ENCODE measurements at places on chromosomes 2 and 18.

GRCh38 chr2:135960656-135961551 is 24.5 kb downstream of the DARS1 start:
- DNase-seq: no peak

- DNase-seq: no peak
These were observed 70.8 kb upstream of the FSHR start for GRCh38 chr2:49225126-49225525.

DNA sequence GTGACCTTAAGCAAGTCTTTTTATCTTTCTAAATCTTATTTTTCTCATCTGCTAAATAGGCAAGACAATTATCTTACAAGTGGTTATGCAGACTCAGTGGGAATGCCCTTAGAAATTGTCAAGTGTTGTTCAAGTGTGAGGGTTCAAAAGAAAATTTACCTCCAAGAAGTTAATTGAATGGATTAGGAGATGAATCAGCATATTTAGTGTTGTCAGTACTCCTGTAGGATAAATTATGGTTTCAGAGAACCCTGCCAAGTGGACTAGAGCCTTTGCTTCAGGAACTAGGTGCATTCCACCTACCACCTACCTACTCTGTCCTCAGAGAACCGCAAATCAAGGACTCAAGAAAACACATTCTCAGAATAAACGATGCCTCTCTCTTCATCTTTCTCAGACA is 69.8 kb upstream of the KCTD1 start:
- no peak for DNase-seq

- no peak for DNase-seq
These were observed 35.7 kb downstream of the ACVR1C start for GRCh38 chr2:157592948-157593347.

DNA sequence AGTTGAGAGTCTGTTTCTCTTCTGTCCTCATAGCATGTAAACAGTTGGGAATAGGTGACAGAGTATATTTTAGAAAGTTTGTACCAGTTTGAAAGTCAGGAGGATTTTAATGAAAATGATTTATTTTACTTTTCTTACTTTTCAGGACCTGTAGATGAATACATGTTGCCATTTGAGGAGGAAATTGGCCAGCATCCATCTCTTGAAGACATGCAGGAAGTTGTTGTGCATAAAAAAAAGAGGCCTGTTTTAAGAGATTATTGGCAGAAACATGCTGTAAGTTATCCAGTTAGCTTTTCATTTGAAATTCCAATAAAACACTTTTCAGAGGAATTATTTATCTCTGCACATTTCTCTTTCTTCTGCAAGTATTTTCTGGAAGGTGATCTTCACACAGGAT is 81.1 kb downstream of the ACVR2A start:
- DNase-seq: no peak

DNA sequence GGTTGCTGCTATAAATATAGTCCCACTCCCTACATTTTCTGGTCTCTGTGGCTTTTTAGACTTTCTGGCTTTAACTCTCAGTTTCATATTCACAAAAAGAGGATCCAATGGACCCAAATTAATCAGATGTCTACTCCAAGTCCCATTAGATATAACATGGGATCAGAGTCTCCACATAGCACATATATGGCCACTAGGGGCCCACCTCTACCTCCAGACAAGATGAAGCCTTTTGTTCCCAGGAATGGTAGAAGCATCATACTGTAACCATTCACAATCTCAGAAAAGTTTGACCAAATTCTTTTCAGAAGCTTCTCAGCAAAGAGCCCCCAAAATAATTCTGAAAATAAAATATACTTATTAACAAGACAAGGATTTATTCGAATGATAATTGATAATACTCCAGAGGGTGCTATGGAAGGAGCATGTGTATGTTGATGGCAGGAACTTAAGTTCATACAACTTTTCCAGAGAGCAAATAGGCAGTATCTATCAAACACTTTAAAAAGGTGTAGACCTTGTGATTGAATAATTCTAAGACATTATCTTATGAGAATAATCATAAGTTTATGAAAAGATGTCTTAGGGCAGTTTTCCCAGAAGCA is 382.3 kb upstream of the CRIM1 start:
- no peak for DNase-seq

GRCh38 chr2:27715318-27716210 is 51.9 kb downstream of the SLC4A1AP start:
- DNase-seq: no peak

GRCh38 chr2:198762441-198762840 is 695.3 kb downstream of the SATB2 start:
- DNase-seq: no peak

DNA sequence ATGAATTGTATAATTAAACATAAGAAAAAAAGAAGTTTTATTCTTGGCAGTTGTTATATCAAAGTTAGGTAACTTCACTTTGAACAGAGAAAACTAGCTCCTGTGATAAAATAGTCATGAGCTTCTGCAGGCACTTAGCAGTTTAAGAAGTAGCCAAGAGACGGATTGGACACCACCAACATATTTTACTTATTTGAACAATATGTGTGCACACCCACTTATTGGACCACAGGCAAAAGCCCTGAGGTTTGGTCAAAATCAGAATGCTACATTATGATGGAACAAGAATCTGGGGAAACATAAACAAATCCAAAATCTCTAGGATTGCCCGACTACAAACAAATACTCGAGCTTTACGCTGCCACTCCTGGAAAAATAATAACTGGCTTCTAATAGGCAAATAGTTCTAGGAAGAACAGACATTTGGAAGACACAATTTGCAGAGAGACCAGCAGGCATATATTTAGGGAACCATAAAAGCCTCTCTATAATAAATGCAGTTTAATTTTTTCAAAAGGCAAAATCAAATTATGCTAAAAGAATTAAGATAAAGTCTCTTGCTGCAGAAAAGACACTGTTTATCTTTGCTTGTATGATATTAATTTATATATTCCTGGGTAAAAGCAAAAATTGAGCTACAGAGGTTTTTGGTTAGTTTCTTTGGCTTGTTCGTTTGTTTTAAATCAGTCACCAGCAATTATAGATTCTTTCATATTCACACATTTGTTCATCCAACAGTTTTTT is 117.9 kb downstream of the CDC42EP3 start:
- no peak for DNase-seq

- DNase-seq: no peak
These were observed 38.0 kb upstream of the SMCHD1 start for GRCh38 chr18:2617401-2617998.

GRCh38 chr2:64201151-64201550 is 56.9 kb upstream of the PELI1 start:
- DNase-seq: no peak

DNA sequence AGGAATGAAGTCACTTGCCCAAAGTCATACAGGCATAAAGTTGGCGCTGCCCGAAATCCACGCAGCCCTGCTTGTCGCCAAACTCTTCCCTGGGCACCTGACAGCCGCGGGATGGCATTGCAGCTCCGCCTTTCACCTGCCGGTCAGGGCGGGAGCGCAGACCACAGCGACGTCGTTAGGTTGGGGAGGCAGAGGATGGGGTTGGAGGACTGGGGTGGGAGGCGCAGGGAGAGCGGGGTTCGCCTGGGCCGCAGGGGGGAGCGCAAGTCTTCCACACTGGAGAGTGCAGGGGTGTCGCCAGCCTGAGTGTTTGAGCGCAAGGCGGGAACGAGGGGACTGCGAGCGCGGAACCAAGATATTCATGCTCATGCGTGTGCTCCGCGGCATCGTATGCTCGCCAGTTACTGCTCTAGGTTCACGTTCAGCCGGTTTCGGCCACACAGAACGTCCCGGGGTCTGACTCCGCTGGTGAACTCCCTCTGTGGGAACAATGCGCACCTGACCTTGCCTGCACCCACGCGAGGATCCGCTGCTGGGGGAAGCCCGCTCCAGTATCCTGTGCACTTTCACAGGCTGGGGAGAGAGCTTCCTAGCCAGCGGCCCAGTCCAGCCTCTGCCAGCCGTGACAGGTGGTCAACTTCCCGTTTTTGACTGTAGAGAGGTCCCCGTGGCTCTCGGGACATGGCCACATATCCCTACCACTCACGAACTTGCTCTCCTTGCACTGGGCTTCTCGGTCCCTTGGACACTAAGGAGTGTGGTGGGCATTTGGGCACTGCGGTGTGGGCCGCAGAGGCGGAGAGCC is 767 bp upstream of the NPPC start:
- no peak for DNase-seq

GRCh38 chr2:70482401-70482800 is 71.2 kb downstream of the TGFA start:
- no peak for DNase-seq

DNA sequence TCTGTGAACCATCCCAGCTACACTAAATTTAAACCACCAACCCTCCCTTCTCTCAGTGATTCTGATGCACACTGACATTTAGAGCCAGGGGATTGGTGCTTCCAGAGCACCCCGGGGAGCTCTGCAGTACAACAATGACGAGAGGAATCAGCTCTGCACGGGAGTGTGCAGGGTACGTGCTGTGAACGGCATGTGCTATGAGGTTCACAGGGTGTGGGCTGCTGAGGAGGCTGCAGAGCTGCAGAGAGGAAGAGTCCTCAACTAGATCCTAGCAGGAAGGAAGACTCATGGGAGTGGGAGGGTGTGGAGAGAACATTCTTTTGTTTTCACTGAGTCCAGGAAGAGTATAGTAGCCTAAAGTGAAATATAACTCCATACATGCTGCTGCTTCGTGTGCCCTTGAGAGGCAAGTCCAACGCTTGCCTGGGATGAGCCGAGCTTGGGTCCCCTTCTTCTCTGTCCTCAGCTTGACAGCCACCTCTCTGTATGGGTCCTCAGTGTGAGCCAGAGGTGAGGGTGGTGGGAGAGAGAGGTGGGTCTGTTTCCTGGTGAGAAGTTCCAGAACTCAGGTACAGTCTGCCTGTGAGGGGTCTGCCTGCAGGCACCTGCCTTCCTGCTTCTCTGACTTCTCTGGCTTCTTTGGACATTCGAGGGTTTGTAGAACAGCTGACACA is 118.8 kb downstream of the CTIF start:
- DNase-seq: no peak

DNA sequence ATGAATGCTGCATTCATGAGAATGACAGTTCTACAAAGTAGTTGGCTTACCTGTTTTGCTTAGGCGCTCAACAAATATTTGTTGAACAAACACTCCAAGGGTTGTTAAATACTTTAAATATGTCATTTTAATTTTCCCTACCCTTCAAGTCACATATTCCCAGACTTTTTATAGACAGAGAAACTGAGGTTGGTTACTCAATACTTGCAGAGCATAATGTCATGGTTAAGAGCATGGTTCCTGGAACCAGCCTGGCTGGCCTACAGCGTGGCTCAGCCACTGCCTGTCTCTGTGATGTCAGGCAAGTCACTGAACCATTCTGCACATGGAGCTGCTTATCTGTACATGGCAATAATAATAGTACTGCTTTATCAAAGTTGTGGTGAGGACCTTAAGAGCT is 120.0 kb upstream of the STK17B start:
- DNase-seq: no peak

GRCh38 chr2:2484301-2484700 is 153.2 kb upstream of the MYT1L start:
- DNase-seq: no peak

GRCh38 chr2:236970656-236971010 is 115.1 kb upstream of the COPS8 start:
- peak; percentile 55 for DNase-seq

GRCh38 chr2:7819850-7820249 is 862.0 kb upstream of the ID2 start:
- DNase-seq: no peak

- DNase-seq: no peak
These were observed 50.5 kb upstream of the TXNDC2 start for GRCh38 chr18:9835113-9835755.

DNA sequence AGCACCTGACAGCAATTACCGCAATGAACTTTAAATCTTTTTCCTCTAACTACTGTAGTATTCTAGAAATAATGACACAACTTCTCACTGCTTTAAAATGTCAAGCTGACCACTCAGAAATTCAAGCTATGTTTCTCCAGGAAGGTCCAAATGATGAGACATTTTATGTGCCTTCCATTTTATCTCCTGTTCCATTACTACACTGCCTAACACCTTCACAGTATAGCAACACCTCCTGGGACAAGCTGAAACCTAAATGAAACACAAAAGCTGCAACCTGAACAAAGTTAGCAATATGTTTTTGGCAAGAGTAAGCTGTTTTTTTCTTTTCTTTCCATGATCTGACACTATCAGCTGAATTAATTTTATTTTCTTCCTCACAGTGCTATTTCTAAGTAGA is 81.9 kb downstream of the IKZF2 start:
- DNase-seq: no peak

- no peak for DNase-seq
These were observed 19.3 kb upstream of the MC2R start for GRCh38 chr18:13934676-13935075.

DNA sequence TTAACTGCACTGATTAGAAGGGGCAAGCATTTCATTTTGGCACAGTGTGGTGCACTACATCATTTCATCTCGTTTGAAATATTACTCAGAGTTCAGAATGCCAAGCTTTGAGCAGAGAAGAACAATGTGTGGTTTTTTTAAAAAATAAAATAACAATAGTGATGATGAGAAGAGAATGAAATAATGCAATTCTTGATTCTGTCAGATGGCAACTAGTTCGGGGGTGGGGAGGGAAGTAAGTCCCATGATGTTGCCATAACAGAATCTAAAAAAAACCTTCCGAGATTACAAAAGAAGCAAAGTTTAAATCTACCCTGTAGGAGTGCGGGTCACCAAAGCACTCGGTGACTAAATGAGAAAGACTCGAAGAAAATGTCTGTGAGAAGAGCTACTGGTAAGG is 490.4 kb downstream of the NR4A2 start:
- DNase-seq: no peak

GRCh38 chr2:182426918-182427240 is at the start of gene PDE1A:
Gene PDE1A, minus strand, starts transcription at chr2:182427036.
- no peak for DNase-seq

DNA sequence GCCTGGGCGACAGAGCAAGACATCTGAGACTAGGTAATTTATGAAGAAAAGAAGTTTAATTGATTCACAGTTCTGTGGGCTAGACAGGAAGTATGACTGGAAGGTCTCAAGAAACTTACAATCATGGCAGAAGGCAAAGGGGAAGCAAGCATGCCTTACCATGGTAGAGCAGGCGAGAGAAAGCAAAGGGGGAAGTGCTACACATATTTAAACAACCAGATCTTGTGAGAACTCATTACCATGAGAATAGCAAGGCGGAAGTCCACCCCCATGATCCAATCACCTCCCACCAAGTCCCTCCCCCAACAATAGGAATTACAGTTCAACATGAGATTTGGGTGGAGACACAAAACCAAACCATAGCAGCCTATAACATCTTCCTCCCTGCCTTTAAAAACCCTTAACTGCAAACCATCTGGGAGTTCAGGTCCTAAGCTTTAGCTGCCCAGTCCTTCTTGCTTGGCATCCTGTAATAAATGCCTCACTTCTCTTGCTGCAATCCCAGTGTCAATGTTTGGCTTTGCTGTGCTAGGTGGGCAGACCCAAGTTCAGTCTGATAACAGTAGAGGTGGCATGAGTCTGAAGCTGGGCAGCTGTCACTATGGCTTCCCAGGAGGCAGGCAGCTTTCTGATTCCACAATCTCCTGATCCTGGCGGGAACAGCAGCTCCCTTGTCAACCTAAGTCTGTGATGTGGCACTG is 11.2 kb upstream of the SP5 start:
- DNase-seq: no peak

- DNase-seq: no peak
These were observed 69.3 kb downstream of the MAPK4 start for GRCh38 chr18:50629148-50629631.
